ENCODE measurements at places on chromosomes 11 and 22.

DNA sequence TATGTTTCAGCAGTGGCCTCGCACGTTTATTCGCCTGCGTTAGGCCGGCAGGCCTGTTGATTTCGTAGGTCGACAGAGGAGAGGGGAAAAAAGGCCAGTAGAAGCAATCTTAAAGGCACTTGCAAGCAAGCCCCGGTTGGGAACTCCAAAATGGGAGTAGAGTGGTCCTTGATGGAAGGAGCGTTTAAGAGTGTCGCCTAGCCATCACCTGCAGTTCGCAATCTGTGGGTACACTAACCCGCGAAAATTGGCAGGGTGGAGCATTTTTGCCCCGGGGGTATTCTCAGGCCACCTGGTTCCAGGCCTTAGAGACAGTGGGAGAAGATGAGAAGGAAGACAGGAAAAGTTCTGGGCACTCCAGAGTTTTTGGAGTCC, 1.1 kb downstream of the EWSR1 start:
- DNase-seq: no peak

DNA sequence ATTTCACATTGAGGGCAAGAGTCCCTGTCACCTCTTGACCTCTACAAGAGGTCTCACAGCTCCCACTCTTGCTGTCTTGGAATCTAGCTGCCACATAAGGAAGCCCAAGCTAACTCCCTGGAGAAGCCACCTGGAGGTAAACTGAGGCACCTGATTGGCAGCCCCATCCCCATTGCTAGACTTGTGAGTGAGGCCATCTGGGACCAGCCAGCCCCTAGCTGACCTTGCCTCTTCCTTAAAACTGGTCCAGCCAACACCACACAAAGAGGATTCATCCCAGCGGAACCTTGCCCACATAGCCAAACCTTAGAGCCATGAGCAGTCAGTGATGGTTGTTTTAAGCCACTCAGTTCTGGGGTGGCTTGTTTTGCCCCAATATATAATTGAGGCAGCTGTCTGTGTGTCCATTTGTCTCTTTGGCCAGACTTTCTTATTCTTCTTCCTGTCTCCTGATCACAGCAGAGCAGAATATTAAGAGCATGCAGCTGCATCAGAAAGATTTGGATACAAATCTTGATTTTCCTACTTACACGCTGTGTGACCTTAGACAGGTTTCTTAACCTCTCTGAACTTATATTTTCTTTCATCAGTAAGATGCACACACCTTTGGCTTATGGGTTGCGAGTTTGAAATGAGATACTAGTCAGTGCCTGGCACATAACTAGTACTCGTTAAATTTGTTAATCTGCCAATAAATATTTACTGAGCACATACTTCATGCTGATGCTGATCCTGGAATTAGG, 74.3 kb upstream of the TP53I11 start:
- DNase-seq: no peak

DNA sequence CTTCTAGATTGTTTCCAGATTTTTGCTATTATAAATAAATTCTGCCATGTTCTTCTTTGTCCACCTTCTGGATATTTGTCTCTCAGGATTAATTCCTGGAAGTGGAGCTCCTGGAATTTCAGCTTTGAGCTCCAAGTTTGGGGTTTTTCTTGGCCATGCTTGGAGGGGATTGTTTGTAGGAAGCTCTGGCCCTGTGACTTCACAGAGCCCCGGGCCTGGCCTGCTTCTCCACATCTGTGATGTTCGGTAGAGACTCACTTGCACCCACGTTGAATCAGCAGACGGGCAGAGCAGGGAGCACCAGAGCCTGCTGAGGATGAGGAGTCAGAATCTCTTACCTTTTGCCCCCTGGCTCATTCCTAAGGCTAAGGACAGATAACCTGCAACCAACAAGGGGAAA, 35.7 kb downstream of the LRRC32 start:
- no peak for DNase-seq

GRCh38 chr11:117604336-117604995, 192.6 kb downstream of the DSCAML1 start:
- DNase-seq: no peak

DNA sequence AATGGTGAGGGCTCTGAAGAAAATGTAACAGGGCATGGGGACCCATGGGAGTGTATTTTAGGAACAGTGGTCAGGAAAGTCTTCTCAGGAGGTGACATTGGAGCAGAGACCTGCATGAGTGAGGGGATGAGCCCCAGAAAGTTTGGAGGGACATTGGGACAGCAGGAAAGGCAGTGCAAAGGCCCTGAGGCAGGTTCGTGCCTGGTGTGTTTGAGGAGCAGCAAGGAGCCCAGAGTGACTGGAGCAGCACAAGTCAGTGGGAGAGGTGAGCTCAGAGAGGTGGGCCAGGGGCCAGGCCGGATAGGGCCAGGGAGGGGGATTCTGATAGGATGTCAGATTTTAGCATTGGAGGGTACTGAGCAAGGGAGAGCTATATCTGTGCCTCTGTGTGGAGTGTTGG, 80.0 kb upstream of the CRYBB3 start:
- DNase-seq: no peak

- DNase-seq: no peak
These were observed 417.9 kb downstream of the CTTN start for GRCh38 chr11:70816156-70816678.

All from stimulated activated naive B cell treated with anti-CD40 and anti-IgM and Interleukin-4, amounts not matched to agents 10 μg/mL and 1 μg/mL and 100 μg/mL, for 72 hours (primary cell).